ENCODE measurements at places on chromosomes 3 and 15.

DNA sequence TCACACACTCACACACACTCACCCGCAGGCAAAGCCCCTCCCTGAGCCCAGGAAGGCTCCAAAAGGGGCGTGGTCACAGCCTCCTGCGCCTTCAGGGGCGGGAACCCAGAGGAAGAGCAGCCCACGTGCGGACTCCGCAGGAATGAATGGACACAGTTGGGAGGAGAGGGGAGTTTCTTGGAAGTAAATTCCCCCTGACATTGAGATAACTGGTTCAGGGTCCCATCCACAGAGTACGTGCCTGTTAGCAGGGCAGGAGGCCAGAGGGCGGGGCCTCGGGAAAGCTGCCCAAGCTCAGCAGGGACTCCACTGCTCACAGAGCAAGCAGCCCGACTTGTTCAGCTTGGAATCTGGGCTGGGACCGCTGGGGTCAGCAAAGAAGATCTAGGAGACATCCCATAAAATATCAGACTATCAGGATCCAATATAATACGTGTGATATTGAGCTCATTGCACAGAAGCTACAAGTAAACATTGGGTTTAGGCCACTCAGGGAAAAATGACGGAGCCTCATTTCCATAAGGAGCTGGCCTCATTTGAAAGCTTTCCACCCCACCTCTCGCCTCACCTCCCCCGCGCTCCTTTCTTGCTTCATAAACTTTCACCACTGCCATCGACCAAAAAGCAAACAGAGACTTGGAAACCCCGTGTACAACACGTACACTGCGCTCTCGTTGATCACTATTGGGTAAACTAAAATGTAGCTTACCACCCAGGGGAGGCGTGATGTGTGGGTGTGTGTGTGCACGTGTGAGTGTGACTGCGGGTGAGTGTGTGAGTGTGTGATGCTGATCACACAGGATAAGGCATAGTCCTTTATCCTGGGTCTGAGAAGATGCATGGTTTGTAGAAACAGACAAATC, 36.0 kb downstream of the TM2D3 start:
- H3K27me3 ChIP-seq, result no peaks in the 10 kb centered on the region
- no peak overlapping the region for H3K27ac ChIP-seq
- peaks cover 2% of the 10 kb centered on the region for H3K4me1 ChIP-seq
- H3K36me3 ChIP-seq, result no peaks in the 10 kb centered on the region

- no peaks in the 10 kb centered on the region for H3K36me3 ChIP-seq
- H3K27ac ChIP-seq, result no peak overlapping the region
- no peak overlapping the region for H3K4me3 ChIP-seq
Observed at GRCh38 chr15:75350601-75351361, 3.9 kb downstream of the NEIL1 start.

DNA sequence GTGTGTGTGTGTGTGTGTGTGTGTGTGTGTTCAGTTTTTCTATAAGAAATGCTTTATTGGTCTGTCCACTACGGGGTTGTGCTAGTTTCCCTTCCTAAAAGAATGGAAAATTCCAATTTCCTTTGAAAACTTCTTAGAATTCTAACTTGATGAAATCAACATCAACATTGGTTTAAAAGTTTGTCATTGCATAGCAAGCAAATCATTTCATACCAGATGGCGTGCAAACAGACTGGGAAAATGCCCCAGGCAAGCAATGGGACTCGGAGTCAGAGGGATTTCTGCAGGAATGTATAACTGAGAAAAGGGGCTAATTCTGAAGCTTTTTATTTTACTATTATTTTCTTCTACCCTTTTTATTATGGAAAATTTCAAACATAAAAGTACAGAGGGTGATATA, 13.1 kb upstream of the DYNC1LI1 start:
- no peaks in the 10 kb centered on the region for H3K27me3 ChIP-seq
- H3K4me3 ChIP-seq, result no peak overlapping the region
- no peaks in the 10 kb centered on the region for H3K4me1 ChIP-seq
- DNase-seq, result no peak

- H3K27me3 ChIP-seq, result peaks cover 2% of the 10 kb centered on the region
- no peaks in the 10 kb centered on the region for H3K36me3 ChIP-seq
- no peak overlapping the region for H3K4me3 ChIP-seq
- no peak for DNase-seq
- no peaks in the 10 kb centered on the region for H3K4me1 ChIP-seq
Observed at GRCh38 chr15:81830520-81830919, 215.3 kb downstream of the MEX3B start.

DNA sequence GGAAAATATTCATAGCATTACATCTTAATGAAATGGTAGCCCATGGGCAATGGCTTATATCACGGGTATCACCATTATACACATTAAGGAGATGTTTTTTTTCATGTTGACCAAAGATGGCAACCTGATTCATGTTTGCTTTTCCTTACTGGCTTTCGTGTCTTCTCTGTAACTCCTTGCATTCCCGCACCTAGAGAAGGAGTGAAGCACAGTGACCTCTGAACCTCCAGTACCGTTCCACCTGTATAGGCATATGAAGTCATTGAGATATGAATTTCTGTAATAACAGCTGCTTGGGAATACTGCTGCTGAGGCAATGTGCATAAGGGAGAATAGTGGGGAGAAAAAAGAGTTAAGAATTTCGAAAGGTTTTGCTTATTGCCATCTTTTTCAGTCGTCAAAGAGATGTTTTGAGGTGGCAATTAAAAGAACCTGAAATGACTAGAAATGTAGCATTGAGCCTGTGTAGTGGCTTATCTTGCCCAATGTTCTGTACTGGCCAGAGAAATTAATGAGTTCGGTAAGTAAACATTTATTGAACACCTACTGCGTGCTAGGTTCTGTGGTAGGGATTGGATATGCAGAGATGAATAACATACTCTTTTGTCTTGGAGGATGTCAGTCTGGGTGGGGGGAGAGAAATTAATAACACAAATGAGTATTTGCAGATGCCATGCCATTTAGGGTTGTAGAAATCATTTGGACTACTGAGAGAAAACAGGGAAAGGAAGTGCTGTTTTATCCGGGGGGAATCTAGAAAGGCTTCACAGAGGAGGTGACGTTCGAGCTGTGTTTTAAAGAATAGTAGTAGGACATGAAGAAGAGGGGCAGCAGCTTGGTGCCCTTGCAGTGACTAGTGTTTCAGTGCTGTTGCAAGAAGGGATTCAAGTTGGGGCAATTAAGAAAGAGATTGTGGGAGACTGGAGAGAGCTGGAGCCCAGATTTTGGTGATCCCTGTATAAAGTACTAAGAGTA, 2.5 kb downstream of the FEM1B start:
- no peak overlapping the region for H3K4me3 ChIP-seq
- H3K27me3 ChIP-seq, result no peaks in the 10 kb centered on the region
- no peaks in the 10 kb centered on the region for H3K36me3 ChIP-seq
- H3K27ac ChIP-seq, result no peak overlapping the region
- H3K4me1 ChIP-seq, result peaks cover 3% of the 10 kb centered on the region

DNA sequence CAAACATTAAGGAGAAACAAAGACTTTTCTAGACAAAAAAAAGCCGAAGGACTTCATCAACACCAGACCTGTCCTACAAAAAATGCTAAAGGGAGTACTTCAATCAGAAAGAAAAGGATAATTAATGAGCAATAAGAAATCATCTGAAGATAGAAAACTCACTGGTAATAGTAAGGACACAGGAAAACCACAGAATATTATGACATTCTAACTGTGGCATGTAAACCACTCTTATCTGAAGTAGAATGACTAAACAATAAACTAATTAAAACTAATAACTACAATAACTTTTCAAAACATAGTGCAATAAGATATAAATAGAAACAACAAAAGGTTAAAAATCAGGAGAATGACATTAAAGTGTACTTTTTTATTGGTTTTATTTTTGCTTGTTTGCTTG, 584.5 kb upstream of the CCDC54 start:
- no peak overlapping the region for H3K27ac ChIP-seq
- no peaks in the 10 kb centered on the region for H3K36me3 ChIP-seq
- no peak overlapping the region for H3K4me3 ChIP-seq
- H3K27me3 ChIP-seq, result no peaks in the 10 kb centered on the region
- no peaks in the 10 kb centered on the region for H3K4me1 ChIP-seq

DNA sequence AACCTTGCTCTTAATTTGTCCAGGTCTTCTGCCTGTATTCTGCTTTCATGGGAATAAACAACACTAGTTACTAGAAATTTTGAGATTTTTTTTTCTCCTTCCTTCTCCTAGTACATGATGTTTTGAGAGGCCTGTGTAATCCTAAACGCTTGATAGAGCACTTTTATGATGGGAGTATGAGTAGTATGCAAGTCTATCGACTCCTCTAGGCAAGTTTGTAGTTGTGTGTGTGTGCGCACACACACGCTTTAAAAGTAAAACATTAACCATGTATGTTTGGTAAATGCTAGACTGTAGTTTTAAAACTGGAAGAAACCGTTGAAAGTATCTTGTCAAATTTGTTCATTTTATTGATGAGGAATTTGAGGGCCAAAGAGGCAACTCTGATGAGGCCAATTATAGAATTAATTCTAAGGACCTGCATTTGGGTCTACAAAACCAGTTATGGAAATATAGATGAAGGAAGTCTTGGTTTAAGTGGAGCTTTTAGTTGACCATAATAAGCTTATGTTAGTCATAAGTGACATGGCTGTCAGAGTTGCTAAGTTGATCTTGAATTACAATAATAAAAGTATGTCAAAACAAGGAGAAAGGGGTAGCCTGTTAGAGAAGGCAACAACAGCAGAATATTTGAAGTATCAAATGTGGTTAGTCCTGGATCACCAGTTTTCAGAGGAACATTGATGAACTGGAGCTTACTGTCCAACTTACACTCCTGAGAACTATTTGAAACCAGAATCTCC, 47.1 kb downstream of the AKAP13 start:
- no peaks in the 10 kb centered on the region for H3K27me3 ChIP-seq
- H3K36me3 ChIP-seq, result no peaks in the 10 kb centered on the region
- H3K27ac ChIP-seq, result no peak overlapping the region
- H3K4me3 ChIP-seq, result no peak overlapping the region

- no peak for DNase-seq
- no peak overlapping the region for H3K4me3 ChIP-seq
- H3K4me1 ChIP-seq, result no peaks in the 10 kb centered on the region
- H3K27me3 ChIP-seq, result no peaks in the 10 kb centered on the region
- no peaks in the 10 kb centered on the region for H3K36me3 ChIP-seq
Observed at GRCh38 chr3:174028673-174029072, 631.1 kb downstream of the NLGN1 start.

GRCh38 chr3:124117486-124117885, 125.6 kb upstream of the ROPN1 start:
- no peaks in the 10 kb centered on the region for H3K4me1 ChIP-seq
- H3K27ac ChIP-seq, result no peak overlapping the region
- no peaks in the 10 kb centered on the region for H3K27me3 ChIP-seq
- H3K4me3 ChIP-seq, result no peak overlapping the region
- H3K36me3 ChIP-seq, result no peaks in the 10 kb centered on the region

- H3K36me3 ChIP-seq, result no peaks in the 10 kb centered on the region
- H3K4me1 ChIP-seq, result peaks cover 3% of the 10 kb centered on the region
- no peak for DNase-seq
- no peak overlapping the region for H3K27ac ChIP-seq
Observed at GRCh38 chr3:57968501-57968900, 39.7 kb upstream of the FLNB start.

GRCh38 chr15:66706225-66706732, 4.2 kb downstream of the SMAD6 start:
- H3K27ac ChIP-seq, result peak overlapping the region; percentile 45
- DNase-seq, result peak; percentile 37
- peak overlapping the region; percentile 91 for H3K4me3 ChIP-seq
- no peaks in the 10 kb centered on the region for H3K27me3 ChIP-seq
- peaks cover 7% of the 10 kb centered on the region for H3K36me3 ChIP-seq

GRCh38 chr3:102715030-102715697, 280.3 kb downstream of the ZPLD1 start:
- H3K4me3 ChIP-seq, result no peak overlapping the region
- DNase-seq, result no peak
- H3K36me3 ChIP-seq, result no peaks in the 10 kb centered on the region
- no peaks in the 10 kb centered on the region for H3K27me3 ChIP-seq
- H3K4me1 ChIP-seq, result no peaks in the 10 kb centered on the region
- no peak overlapping the region for H3K27ac ChIP-seq

- H3K4me3 ChIP-seq, result no peak overlapping the region
- H3K27ac ChIP-seq, result no peak overlapping the region
- no peaks in the 10 kb centered on the region for H3K36me3 ChIP-seq
- no peaks in the 10 kb centered on the region for H3K27me3 ChIP-seq
- DNase-seq, result no peak
Observed at GRCh38 chr15:39145854-39146625, 434.8 kb upstream of the THBS1 start.

DNA sequence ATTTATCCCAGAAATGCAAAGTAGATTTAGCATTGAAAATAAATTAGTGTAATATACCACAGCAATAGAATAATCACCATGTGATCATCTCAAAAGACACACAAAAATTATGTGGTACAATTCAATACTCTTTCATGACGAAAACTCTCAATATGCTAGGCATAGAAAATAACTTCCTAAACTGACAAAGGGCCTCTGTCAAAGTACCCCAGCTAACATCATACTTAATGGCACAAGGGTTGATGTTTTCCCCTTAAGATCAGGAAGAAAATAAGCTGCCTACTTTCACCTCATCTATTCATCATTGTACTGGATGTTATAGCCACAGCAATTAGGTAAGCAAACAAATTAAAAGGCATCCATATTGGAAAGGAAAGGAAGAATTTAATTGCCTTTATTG, 22.7 kb upstream of the NIPA2 start:
- H3K4me3 ChIP-seq, result no peak overlapping the region
- H3K27ac ChIP-seq, result no peak overlapping the region
- H3K4me1 ChIP-seq, result no peaks in the 10 kb centered on the region
- no peak for DNase-seq

GRCh38 chr3:50606596-50606995, 5.0 kb downstream of the CISH start:
- no peaks in the 10 kb centered on the region for H3K4me1 ChIP-seq
- no peaks in the 10 kb centered on the region for H3K27me3 ChIP-seq
- DNase-seq, result no peak

- H3K27me3 ChIP-seq, result no peaks in the 10 kb centered on the region
- peak overlapping the region; percentile 30 for H3K27ac ChIP-seq
Observed at GRCh38 chr3:31960793-31961431, 20.1 kb downstream of the OSBPL10 start.

GRCh38 chr3:171183042-171183441, 156.5 kb upstream of the SLC2A2 start:
- no peaks in the 10 kb centered on the region for H3K36me3 ChIP-seq
- DNase-seq, result peak; percentile 65
- H3K27me3 ChIP-seq, result no peaks in the 10 kb centered on the region
- no peak overlapping the region for H3K27ac ChIP-seq
- H3K4me1 ChIP-seq, result peaks cover 7% of the 10 kb centered on the region

GRCh38 chr15:49079340-49080039, 33.2 kb upstream of the SECISBP2L start:
- no peaks in the 10 kb centered on the region for H3K27me3 ChIP-seq
- no peaks in the 10 kb centered on the region for H3K36me3 ChIP-seq
- peak; percentile 50 for DNase-seq
- no peak overlapping the region for H3K4me3 ChIP-seq

- H3K4me1 ChIP-seq, result no peaks in the 10 kb centered on the region
- no peaks in the 10 kb centered on the region for H3K36me3 ChIP-seq
- no peaks in the 10 kb centered on the region for H3K27me3 ChIP-seq
- no peak overlapping the region for H3K4me3 ChIP-seq
- H3K27ac ChIP-seq, result no peak overlapping the region
Observed at GRCh38 chr3:59680919-59681318, 631.1 kb upstream of the CFAP20DC start.

GRCh38 chr3:57046101-57046765, 14.2 kb upstream of the SPATA12 start:
- no peak overlapping the region for H3K4me3 ChIP-seq
- H3K36me3 ChIP-seq, result no peaks in the 10 kb centered on the region
- no peaks in the 10 kb centered on the region for H3K27me3 ChIP-seq
- peaks cover 5% of the 10 kb centered on the region for H3K4me1 ChIP-seq
- no peak for DNase-seq

All from mesendoderm (in vitro differentiated cells).